ENCODE measurements at places on chromosomes 7 and 10.

DNA sequence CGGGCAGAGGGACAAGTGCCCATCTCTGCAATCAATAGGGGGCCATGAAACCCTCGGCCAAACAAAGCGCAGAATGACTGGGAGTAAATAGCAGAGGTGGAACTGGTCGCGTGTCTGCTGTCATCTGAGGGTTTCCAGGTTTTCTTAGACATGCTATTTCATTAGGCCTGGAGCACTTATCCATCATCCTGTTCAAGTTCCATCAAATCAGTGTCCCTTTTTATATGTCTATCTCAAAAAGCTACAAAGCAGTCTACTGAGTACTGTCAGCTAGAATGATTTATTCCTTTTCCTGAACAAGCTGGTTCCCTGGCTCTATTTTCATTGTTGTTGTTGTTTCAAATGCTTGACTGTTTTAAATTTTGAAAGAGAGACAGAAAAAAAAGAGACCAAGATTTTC is 590.5 kb downstream of the PARD3 start:
- no peak for DNase-seq

- DNase-seq = no peak
These were observed 43.6 kb downstream of the PPP1R3A start for GRCh38 chr7:113875224-113875623.

GRCh38 chr7:144027070-144027469 is 21.7 kb upstream of the OR2A5 start:
- no peak for DNase-seq

- no peak for DNase-seq
These were observed 40.0 kb downstream of the NPY start for GRCh38 chr7:24323961-24324480.

DNA sequence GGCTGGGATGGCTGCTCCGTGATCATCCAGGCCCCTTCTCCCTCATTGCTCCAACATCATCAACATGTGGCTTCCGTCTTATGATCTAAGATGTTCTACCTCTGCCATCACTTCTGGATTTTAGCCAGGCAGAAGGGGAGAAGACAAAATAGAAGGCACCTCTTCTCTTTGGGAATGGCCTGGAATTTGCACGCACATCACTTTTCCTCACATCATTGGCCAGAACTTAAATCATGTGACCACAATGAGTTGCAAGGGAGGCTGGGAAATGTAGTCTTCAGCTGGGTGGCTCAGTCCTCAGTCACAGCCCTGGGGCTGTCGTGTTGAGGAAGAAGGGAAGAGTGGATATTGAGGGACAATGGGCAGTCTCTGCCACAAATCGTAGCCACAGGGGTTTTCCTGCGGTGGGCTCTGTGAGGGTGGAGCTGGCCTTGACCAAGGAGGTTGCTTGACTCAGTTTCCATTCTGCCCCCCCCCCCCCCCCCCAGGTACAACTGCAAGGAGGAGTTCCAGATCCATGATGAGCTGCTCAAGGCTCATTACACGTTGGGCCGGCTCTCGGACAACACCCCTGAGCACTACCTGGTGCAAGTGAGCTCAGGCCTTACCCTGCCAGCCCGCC is 50.3 kb downstream of the PALD1 start:
- DNase-seq = no peak

- DNase-seq = no peak
These were observed 15.9 kb upstream of the ACBD5 start for GRCh38 chr10:27256299-27257189.

GRCh38 chr10:20180766-20181165 is 364.5 kb downstream of the PLXDC2 start:
- DNase-seq = no peak

DNA sequence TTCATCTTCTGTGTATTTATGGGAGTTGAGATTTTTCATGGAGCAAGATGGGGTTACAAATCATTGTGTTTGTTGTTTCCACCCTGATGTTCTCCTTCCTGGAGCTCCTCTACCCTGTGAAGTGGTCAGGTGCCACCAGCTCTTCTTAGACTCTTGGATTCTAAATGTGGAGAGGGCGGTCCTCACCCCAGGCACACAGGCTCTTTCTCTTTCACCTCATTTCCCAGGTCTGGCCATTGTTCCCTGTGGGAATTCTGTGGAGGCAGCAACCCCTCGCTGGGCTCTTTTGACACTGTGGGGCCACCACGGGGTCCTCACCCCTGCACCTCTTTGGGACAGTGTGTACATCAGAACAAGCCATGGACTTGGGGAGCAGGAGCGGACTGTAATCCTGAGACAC is 95.9 kb downstream of the TRRAP start:
- no peak for DNase-seq

GRCh38 chr10:97319671-97320479 is 804 bp downstream of the FRAT1 start:
- peak; percentile 62 for DNase-seq

DNA sequence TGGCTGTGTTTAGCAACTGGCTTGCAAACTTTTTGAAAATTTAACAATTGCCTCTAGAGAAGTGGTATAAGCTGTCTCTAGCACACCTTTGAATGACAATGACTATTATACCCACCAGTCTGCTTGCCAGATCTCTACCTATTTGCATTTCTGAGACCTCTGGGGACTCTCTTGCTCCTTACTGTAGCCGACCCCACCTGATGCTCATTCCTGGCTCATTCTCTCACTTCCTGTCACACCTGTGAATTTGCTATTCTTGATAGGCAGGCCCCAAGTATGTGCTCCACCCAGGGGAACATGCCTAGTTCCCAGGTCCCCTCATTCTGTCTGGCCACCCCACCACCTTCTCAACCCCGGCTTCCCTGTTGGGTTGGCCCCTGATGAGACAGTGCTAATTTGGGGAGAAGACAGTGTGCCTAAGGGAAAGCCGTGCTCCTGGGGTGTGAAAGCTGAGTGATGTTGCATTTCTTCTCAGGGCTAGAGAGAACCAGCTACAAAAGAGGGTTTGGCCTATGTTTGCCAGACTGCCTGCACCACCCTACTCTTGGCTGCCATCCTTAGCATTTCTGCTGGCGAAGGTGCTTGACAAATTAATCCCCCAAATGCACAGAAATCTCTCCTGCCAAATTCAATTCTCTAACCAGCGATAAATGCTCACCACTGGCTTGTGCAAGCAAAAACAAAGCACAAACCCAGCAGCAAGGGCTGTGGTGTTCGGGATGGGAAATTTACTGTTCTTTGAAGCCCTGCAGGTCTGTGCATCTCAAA is 138.2 kb downstream of the RPS24 start:
- no peak for DNase-seq

GRCh38 chr10:6667679-6668270 is 87.7 kb upstream of the PRKCQ start:
- peak; percentile 21 for DNase-seq

DNA sequence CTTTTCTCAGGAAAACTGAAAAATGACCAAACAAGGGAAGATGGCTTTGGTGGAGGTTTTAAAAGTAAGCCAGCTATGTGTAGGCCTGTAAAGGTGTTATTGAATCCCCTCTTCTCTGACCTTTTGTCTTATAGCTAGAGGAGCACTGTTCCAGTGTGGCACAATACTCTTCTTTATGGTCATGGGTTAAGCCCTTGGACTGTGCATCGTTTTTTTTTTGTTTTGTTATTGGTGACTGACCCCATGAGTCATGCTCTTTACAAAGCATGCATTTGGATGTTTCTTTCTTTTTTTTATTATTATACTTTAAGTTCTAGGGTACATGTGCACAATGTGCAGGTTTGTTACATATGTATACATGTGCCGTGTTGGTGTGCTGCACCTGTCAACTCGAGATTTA is 19.6 kb upstream of the FAM25A start:
- DNase-seq = no peak

- DNase-seq = peak; percentile 69
These were observed 47.2 kb downstream of the GSAP start for GRCh38 chr7:77368974-77369373.

Measured in AML-193 (cell line).